Hindlimb muscle (tissue), 1 donor: ENCODE measurements at places on chromosomes 4 and X. TPM values are rescaled to one million over a fixed set of nuclear protein-coding genes. Genes with fewer than 3 reads are reported as not detected.

The DRD5 gene
- polyA plus RNA-seq, result 0.44 TPM

The CTAG1A gene
- polyA plus RNA-seq, result not detected

The GPR143 gene
- 0.48 TPM for polyA plus RNA-seq

The GALNT7 gene
- polyA plus RNA-seq, result 25.7 TPM

The NOX1 gene
- 0.25 TPM for polyA plus RNA-seq

The EVC gene
- 17.2 TPM for polyA plus RNA-seq

DNA sequence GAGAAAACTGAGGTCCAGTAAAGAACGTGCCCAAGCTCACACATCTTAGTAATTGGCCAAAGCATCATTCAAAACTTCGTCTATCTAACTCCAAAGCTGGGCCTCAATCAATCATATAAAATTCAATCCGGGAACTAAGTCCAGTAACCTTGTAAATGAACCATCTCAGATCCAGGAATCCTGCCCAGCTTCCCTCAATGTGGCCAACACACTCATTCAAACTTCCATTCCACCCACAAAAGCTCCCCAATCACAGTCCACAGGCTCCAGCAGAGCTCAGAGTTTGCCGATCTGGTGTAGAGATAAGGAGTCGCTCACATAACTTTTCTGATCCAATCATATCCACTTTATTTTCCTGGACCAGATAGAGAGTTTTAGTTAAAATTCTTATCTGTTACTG is 144.8 kb downstream of the SPATA18 start:
- no peak for DNase-seq

DNA sequence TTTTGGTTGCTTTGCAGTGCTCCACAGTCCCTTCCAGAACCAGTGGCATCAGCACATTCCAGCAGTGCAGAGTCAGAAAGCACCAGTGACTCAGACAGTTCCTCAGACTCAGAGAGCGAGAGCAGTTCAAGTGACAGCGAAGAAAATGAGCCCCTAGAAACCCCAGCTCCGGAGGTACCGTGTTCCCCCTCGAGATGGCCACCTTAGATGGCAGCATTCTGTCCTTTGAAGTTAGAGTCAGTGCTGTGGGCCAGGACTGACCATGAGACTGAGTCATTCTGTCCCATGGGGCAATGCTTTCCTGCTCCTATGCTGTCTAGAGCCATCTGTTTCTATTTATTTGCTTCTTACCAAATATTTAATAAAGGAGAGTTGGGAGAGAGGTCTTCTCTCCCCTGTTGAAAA is 112.3 kb downstream of the KLHL8 start:
- no peak for DNase-seq

DNA sequence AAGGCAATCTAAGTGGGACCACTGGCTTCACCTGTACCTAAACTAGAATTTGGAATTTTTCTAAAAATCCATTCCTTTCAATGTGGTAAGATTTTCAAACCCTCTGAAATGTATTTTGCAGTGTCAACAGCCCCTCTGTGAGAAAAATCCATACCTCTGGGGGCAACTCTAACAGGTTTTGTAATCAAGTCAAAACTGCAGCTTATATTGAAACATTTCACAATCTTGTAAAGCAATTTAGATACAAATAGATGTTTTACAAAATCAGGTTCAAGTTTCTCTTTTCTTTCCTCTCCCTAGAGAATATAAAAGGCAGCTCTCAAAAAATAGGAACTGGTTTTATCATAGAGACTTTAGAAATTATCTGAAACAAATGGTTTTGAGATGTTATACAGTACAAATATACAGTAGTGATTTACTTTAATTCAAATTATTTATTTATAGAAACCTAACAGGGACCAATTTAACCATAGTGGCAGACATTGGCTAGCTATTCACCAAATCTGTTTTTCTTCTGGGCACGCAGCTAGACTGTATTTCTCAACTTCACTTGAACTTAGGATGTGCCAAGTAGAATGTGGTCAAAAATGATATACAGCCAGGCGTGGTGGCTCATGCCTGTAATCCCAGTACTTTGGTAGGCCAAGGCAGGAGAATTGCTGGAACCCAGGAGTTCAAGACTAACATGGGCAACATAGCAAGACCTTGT is 36.3 kb upstream of the SPINK2 start:
- no peak for DNase-seq

DNA sequence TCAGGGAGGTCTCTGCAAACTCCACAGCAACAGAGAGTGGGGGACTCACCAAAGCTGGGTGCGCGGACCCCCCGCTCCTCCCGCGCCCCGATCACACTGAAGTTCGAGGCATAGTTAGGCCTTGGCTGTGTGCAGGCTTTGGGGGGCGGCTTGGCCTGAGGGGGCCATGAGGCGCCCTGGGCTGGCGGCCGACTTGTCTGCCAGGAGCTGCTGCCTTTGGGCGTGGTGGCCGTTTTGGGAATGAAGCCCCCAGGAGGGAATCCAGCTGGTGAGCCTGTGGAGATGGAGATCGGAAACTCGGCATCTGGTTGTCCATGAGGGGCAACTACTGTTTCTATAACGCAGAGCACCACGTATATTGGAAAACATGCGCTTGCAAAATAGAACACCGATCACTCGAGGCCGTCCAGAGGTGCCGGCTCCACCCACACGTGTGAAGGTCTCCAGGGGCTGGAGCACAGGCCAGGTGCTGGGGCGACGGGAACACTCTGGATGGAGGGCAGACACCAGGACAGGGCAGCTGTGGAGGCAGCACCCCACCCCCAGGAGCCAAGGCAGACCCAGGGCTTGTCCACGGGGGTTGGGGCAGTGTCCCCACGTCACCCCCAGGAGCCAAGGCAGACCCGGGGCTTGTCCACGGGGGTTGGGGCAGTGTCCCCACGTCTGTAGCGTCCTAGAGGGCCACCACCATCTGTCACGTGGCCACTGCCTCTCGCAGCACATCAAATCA is 25.9 kb upstream of the CPLX1 start:
- DNase-seq, result no peak

- no peak for DNase-seq
Observed at GRCh38 chr4:181538431-181538830, 704.8 kb upstream of the TENM3 start.

DNA sequence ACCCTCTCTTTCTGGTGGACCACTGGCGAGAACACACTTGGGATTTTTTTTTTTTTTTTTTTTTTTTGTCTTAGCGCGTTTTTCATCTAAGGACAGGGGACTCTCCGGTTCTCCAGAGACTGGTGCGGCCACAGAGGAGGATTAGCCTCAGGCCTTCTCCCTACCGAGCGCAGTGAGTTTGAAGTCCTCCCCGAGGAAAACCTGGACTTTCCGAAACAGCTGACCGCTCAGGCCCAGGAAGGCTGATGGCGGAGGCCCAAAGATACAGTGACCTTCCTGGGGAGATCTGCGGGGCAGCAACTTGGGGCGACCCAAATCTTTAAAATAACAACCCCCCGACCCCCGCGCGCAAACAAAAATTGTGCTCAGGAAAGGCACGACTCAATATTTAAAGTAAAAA is 9.2 kb downstream of the NKX3-2 start:
- DNase-seq, result no peak

- no peak for DNase-seq
Observed at GRCh38 chr4:112002248-112002661, 143.0 kb upstream of the FAM241A start.

DNA sequence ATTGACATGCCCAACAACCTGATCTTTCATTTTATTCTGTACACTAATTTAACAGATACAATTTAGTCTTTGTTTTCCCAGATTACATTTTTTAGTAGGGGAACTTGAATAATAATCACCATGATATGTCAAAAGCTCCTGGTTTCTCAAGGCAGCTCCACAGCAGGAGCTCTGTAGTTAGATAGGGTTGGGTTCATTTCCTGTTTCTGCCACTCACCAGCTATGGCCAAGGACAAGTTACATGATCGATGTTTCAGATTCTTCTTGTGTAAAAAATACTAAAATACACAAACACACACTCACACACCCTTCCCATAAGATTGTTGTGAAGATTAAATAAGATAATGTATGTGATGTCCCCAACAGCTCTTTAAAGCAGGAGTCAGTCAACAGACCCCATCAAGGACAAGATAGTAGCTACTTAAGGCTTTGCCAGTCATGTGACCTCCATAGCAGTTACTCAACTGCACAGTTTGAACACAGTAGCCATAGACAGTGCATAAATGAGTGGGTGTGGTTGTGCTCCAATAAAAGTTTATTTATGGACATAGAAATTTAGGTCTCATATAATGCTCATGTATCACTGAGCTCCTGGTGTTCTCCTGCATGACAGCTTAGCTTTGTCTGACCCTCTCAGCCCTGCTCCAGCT is 18.4 kb downstream of the GUCY1A1 start:
- no peak for DNase-seq

- no peak for DNase-seq
Observed at GRCh38 chr4:99361268-99361898, 8.8 kb upstream of the ADH1C start.

- DNase-seq, result no peak
Observed at GRCh38 chrX:38249965-38250364, 29.3 kb upstream of the SRPX start.

GRCh38 chrX:13906093-13906492 is 89.2 kb upstream of the GPM6B start:
- DNase-seq, result no peak

GRCh38 chr4:118975449-118976192 is 87.0 kb downstream of the SYNPO2 start:
- DNase-seq, result no peak

GRCh38 chr4:101232074-101232776 is 115.1 kb downstream of the PPP3CA start:
- no peak for DNase-seq

- DNase-seq, result no peak
Observed at GRCh38 chr4:156749426-156750403, 221.9 kb downstream of the PDGFC start.

- no peak for DNase-seq
Observed at GRCh38 chr4:182189103-182189878, 53.9 kb upstream of the TENM3 start.

DNA sequence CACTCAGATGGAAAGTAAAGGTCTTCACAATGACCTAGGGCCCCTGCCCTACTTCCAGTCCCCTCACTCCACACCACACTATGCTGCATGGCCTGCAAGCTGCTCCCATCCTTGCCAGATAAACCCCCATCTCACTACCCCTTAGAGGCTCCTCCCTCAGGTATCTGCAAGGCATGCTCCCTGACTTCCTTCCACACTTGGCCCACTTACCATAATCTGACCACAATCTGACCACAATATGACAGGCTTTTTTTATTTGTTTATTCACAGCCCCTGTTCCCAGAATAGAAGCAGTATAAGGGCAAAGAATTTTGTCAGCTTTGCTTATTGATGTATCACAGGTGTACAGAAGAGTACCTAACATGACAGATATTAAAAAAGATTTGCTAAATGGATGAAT is 124.7 kb downstream of the CAMK2D start:
- no peak for DNase-seq

DNA sequence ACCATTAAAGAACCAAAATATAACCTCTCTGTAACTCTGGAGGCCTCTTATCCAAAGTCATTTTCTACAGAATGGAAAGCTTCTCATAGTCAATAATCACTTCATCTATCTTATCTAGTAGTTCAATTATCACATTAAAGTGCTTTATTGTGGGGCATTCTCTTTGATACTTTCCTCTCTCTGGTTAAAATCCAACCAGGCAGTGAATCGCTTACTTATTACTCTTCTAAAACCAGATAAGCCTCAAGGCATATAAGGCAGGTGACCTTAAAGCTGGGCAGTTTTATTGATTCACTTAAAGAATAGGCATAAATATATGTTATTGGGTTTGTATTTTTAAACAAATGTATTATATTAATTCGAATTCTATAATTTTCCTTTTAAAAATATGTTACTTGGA is 2162.1 kb upstream of the TENM3 start:
- no peak for DNase-seq

DNA sequence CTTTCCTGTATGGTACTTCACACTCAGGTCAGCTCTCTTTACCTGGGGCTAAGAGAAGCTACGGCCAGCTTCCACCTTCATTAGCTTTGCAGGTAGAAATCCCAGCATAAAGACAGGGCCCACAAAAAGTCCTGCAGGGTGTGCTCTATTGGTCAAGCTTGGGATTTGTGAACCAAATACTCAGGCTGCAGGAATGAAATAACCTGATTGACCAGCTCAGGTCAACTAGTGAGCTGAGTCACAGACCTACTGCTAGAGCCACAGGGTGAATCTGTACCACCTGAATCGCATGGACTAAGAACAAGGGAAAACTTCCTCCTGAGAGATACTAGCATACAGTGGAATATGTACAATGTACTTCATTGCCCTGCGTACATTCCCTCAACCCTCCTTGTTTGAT is 172.2 kb downstream of the HHIP start:
- DNase-seq, result no peak
